Endothelial cell (in vitro differentiated cells): ENCODE measurements at places on chromosomes 2 and 18. TPM values are rescaled to one million over a fixed set of nuclear protein-coding genes. Genes with fewer than 3 reads are reported as not detected.

The ELAC1 gene
- 10.5 TPM for total RNA-seq

The HSPD1 gene
- 212 TPM for total RNA-seq

The TFPI gene
- total RNA-seq = 735 TPM

- H3K27ac ChIP-seq = peak within 1 kb of the TSS; percentile 75
- H3K36me3 ChIP-seq = no peaks in the 10 kb centered on the region
- peaks cover 15% of the 10 kb centered on the region for H3K4me1 ChIP-seq
- peak within 1 kb of the TSS; percentile 90 for H3K4me3 ChIP-seq
- H3K27me3 ChIP-seq = peaks cover 2% of the 10 kb centered on the region
Observed at GRCh38 chr2:111897924-111898702, at the start of gene MERTK. Gene MERTK, plus strand, starts transcription at chr2:111898607. Its CDS starts 129 bp downstream, at chr2:111898736.

DNA sequence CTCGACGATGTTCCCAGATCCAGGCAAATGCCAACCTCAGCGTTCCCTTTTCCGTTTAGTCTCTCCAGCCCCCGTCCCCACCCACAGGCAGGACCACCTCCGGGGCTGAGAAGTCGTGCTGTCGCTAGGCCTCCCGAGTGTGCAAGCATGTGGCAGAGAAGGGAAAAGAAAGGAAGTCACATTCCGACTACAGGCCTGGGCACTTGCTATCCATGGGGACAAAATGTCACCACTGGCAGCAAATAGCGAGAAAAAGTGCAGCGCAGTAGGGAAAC, 420 bp downstream of the PIGN start:
- H3K27ac ChIP-seq = peak overlapping the region; percentile 95
- no peak for DNase-seq
- H3K27me3 ChIP-seq = peaks cover 2% of the 10 kb centered on the region
- peaks cover 27% of the 10 kb centered on the region for H3K4me1 ChIP-seq
- no peaks in the 10 kb centered on the region for H3K36me3 ChIP-seq

- H3K36me3 ChIP-seq = peaks cover 16% of the 10 kb centered on the region
- no peaks in the 10 kb centered on the region for H3K27me3 ChIP-seq
- H3K4me3 ChIP-seq = no peak overlapping the region
- H3K4me1 ChIP-seq = no peaks in the 10 kb centered on the region
- DNase-seq = no peak
Observed at GRCh38 chr2:73582364-73582763, 59.9 kb downstream of the NAT8 start.

DNA sequence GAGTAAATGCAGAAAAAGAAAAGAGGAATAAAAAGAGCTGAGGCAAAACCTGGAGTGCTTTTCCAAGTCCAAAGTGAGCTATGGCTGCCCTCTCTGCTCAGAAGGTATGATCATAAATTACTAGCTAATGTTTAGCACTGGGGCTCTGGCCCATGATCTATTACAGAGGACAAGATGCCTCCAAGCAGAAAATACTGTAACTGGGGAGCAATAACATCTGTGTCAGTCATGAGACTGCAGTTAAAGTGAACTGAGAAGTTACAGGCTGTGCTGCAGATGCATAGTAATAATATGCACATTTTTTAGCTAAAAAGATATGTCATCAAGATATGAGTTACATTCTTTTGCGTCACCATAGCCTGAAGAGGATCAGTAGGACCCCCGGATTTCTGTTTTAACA, 209.4 kb upstream of the RBBP8 start:
- no peak for DNase-seq
- no peak overlapping the region for H3K4me3 ChIP-seq
- H3K27ac ChIP-seq = no peak overlapping the region
- H3K4me1 ChIP-seq = no peaks in the 10 kb centered on the region

GRCh38 chr18:54076166-54076565, 148.3 kb downstream of the MBD2 start:
- DNase-seq = no peak
- no peak overlapping the region for H3K4me3 ChIP-seq
- no peaks in the 10 kb centered on the region for H3K4me1 ChIP-seq
- H3K27me3 ChIP-seq = no peaks in the 10 kb centered on the region
- H3K27ac ChIP-seq = no peak overlapping the region

- H3K36me3 ChIP-seq = peaks cover 28% of the 10 kb centered on the region
- H3K4me3 ChIP-seq = peak within 1 kb of the TSS; percentile 97
- peaks cover 11% of the 10 kb centered on the region for H3K27me3 ChIP-seq
- peak within 1 kb of the TSS; percentile 24 for H3K27ac ChIP-seq
Observed at GRCh38 chr2:136117909-136118818, at the start of gene CXCR4. Gene CXCR4, minus strand, starts transcription at chr2:136118149. Its CDS starts 89 bp downstream, at chr2:136118060.

GRCh38 chr2:134244587-134244986, 9.3 kb upstream of the MGAT5 start:
- peaks cover 22% of the 10 kb centered on the region for H3K4me1 ChIP-seq
- H3K4me3 ChIP-seq = no peak overlapping the region
- peaks cover 1% of the 10 kb centered on the region for H3K27me3 ChIP-seq
- no peak overlapping the region for H3K27ac ChIP-seq
- H3K36me3 ChIP-seq = no peaks in the 10 kb centered on the region
